Substantia nigra (tissue), 51 donors: ENCODE measurements at places on chromosomes 2 and 18.

GRCh38 chr2:76288146-76288545 is 577.4 kb upstream of the GCFC2 start:
- DNase-seq, result no peak

- DNase-seq, result no peak
These were observed 11.6 kb upstream of the FAHD2A start for GRCh38 chr2:95390881-95391321.

DNA sequence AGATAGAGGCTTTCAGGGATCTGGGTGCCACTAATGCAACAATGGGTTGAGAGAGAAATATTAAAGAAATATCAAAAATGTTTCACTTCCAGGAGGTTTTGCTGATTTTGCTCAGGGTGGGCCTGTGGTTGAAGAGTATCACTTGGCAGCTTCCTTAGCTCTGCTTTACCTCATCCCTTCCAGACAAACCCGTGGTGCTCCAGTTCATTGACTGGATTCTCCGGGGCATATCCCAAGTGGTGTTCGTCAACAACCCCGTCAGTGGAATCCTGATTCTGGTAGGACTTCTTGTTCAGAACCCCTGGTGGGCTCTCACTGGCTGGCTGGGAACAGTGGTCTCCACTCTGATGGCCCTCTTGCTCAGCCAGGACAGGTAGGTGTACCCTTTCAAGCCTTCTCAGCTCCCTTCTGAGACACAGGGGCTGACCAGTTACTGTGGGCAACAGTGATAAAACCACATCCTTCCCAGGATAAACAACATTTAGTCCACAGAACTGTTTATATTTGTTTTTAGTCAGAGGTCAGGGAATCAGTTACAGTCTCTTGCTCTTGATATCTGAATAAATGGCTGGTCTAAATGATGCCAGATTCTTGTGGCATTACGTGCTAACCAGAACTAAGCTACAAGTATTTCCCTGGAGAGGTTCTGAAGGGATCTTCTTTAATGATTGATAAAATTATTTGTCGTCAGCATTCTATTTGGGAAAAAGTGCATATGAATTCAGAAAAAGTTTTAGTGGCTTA is 7.0 kb downstream of the SLC14A1 start:
- no peak for DNase-seq

- DNase-seq, result no peak
These were observed 260.4 kb upstream of the DSEL start for GRCh38 chr18:67776929-67777328.

GRCh38 chr18:48656582-48656981 is 117.8 kb downstream of the CTIF start:
- DNase-seq, result no peak

- peak; percentile 42 for DNase-seq
These were observed 149.2 kb downstream of the FAM210A start for GRCh38 chr18:13577091-13577697.

DNA sequence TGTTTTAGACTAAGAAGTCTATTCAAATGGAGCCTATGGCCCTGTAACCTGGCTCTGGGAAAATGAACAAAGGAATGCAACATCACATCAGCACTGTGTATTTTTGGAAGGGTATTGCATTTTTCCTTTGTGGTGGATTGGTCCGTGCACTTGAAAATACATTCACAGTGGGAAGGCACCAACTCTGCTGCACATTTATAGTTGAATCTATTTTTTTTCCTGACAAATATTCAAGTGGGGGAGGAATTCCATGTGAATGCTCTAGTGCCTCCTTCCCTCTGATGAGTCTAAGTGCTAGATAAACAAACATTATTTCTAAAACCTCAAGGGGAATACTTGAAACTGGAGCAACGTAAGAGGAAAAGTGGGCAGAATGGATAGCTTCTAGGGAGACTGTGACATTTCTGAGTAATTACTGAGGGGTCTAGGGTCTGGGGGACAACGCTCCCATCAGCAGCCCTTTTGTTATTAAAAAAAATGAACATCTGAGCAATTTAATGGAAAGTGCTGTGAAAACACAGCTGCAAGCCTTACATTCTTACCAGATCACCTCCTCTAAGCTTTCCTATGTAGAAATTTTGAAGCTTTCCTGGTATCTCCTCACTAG is 208.2 kb downstream of the SLC8A1 start:
- no peak for DNase-seq

DNA sequence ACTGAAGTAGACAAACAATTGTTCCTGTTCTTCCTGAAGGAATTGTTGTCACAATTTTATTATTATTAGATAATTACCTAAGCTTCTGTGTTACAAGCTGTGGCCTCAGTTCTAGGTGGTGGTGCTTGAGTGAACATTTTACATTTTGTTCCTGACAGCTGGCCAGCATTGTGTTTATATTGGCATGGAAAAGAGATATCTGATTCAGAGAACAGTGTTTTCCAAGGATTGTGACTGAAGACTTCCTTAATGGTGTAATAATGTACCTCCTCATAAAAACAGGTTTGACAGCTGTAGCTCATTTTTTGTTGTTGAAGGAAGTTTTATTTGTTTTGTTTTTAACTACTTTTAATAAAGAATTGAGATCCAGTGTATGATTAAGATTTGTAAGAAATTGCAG is 95.2 kb downstream of the EPB41L5 start:
- DNase-seq, result no peak
